Caki2 (cell line): ENCODE measurements at places on chromosomes 1 and 21. TPM values are rescaled to one million over a fixed set of nuclear protein-coding genes. Genes with fewer than 3 reads are reported as not detected.

DNA sequence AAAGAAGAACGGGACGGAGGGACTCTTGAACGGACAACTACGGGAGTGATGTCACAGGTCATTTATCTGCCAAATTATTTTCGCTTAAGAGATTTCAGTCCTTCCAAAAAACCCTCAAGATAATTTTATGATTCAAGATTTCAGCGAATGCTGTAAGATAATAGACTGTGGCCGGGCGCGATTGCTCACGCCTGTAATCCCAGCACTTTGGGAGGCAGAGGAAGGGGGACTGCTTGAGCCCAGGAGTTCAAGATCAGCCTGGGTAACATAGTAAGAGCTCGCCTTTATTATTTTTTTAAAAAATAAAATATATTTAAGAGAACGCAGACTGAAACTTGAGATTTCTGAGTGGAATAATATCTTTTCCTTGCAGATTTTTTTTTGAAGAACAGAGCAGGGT lies 609 bp downstream of the RWDD2B start:
- DNase-seq = peak; percentile 16

- DNase-seq = no peak
Observed at GRCh38 chr21:43909741-43910400, 44.8 kb downstream of the AGPAT3 start.

DNA sequence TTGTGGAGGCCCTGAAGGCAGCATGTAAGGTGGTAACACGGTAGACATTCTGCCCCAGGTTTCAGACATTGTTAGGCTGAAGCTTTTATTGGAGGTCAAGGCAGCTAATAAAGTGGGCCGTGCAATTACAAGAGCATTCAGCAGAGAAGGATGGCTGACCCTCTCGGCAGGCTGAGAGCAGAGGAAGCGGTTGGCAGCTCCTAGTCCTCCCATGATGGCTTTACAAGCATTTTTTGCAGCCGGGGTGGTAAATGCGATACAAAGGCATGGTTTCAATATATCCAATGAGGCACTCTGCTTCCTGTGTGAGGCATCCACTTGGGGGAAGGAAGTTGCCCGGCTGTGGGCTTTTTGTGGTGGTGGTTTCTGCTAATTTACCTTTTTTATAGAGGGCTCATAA lies 14.6 kb downstream of the KIF26B start:
- no peak for DNase-seq

DNA sequence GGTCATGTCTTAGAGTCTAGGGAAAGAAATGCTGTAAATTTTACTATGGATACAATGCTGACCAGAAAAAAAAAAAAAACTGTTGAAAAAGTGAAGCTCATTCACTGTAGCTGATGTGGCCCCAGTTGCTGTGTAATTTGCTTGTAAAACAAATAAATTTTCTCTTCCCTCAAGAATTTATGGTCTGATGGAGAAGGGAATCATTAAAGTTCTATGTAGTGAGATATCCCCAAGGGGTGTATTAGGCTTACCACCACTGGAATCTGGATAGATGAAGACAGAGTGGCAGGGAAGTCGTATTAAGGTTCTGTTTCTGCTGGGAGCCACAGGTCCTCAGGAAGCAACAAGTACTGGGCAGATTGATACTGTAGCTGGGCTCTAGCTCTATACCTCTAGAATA lies 860.0 kb downstream of the LTN1 start:
- no peak for DNase-seq

DNA sequence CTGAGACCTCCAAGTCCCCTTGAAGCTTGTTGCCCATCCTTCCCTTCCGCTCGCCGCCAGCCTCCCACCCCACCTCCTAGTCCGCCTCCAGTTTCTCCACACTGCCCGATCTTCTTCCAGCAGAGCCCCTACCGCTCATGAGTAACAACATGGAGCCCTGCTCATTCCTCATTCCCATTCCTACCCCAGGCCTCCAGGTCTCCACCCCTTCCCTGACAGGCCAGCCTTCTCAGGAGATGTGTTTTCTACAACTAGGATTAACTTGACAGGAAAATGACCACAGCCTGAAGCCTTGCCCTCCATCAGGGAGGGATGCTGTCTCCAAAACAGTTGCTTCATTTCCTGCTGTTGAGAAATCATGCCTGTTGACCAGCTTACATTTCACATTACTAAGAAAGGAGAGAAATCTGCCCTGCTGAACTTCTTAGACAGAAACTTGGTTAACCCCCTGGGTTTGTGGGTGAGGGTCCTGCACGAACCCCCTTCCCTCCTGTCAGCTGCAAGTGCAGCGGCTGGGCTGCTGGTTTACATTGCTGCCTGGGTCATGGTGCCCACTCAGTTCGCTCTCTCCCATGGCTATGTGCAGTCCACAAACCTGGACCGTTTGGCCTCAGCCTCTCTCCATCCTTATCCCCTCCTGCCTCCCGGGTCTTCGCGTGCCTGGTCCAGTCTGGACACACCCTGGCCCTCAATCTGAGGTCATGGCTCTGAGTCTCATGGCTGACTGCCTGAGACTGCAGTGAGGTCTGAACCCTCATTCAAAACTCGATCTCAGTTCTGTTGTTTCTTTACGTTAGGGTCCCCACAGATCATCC lies 16.1 kb upstream of the CHI3L1 start:
- DNase-seq = no peak

GRCh38 chr1:59154401-59154800 lies 142.5 kb upstream of the FGGY start:
- no peak for DNase-seq

- no peak for DNase-seq
Observed at GRCh38 chr1:58568271-58568860, 8.7 kb downstream of the TACSTD2 start.

GRCh38 chr1:25611843-25612242 lies 4.7 kb upstream of the MAN1C1 start:
- no peak for DNase-seq

The PTPRF gene
- 74.1 and 105 TPM in 2 replicates for total RNA-seq

The FLG2 gene
- not detected in 2 replicates for total RNA-seq

The IFI16 gene
- 12.4 and 19.2 TPM in 2 replicates for total RNA-seq

The SELENOF gene
- 251 and 268 TPM in 2 replicates for total RNA-seq

The C1orf116 gene
- total RNA-seq = 1.7 TPM in 2 replicates

The UBASH3A gene
- total RNA-seq = not detected in 2 replicates

The TNNI3K gene
- not detected in 2 replicates for total RNA-seq

The TEKT2 gene
- total RNA-seq = not detected in 2 replicates

The LGR6 gene
- total RNA-seq = not detected in 2 replicates
